ENCODE measurements at places on chromosomes 11 and 22.

- no peak for DNase-seq
Observed at GRCh38 chr11:665062-665703, 28.1 kb downstream of the DRD4 start.

DNA sequence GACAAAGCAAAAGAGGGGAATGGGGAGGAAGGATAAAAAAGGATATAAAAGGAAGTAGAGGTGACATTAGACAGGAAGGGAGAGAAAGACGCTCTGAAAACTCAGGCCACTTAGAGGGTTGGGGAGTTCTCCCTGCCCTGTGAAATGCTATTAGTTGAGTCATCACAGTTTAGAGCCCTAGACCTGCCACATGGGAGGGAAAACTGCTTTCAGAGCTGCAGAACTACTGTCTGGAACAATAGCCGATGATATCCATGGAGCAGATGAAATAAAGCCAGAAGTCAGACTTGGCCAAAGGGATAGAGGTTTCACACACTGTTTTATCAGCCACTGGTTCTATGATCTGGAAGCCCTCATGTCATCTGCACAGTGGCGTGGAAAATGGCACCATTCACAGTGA is 157.9 kb downstream of the NCAM1 start:
- no peak for DNase-seq

- DNase-seq: no peak
Observed at GRCh38 chr11:17812865-17813187, 78.2 kb downstream of the KCNC1 start.

DNA sequence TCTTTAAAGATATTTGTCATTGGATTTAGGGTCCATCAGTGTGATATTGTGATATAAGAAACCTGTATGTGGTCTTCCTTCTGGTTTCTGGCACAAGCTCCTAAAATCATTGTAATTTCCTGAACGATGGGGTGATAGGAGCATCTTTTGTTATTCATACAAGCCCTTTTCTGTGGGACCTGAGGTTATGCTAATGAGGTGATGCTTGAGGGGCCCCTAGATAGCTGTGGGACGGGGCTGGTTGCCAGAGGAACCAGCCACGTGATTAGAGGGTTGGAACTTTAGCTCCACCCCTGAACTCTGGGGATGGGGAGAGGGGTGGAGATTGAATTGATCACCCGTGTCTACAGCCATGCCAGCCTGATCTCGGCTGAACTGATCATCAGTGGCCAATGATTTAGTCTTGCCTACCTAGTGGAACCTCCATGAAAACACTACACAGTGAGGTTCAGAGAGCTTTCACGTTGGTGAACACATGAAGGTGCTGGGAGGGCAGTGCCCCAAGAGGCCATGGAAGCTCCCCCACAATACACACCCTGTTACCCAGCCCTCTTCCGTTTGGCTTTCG is 62.8 kb downstream of the BCR start:
- DNase-seq: peak; percentile 96

- peak; percentile 61 for DNase-seq
Observed at GRCh38 chr11:56522008-56522407, 21.0 kb downstream of the OR5M11 start.

DNA sequence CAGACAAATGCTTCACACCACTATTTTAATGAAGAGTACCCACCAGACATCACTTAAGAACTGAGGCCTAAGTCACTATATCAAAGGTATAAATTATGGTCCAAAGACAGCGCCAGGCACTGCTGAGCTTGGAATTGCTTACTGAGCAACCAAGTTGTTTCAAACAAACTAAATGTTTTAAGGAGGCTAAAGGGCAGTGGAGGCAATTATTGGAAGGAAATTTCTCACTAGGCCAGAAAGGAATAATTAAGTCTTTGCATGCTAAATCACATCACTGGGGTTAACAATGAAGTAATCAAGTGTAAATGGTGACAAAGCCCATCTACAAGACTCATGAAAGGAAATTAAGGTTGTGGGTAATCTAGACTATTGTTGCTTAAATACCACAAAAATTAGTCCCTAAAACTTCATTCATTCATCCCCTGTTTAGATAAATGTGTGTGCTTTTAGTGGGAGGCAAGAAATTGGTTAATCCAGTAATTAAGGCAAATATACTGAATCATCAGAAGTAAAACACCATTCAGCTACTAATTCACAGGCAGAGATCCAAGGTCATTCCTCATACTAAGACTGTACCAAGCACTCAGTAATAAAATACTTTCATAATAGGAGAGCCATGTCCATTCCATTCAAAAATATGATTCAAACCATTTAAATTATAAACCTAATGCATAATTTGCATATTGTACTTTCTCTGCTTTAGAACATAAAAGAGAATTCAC is 21.2 kb downstream of the LGR4 start:
- DNase-seq: no peak

- no peak for DNase-seq
Observed at GRCh38 chr11:73157101-73158010, 15.2 kb upstream of the FCHSD2 start.

- no peak for DNase-seq
Observed at GRCh38 chr22:50363166-50363802, 20.2 kb downstream of the PPP6R2 start.

GRCh38 chr11:33722590-33723234 is 13.5 kb downstream of the CD59 start:
- no peak for DNase-seq
